ENCODE measurements at places on chromosomes 13 and 19.

DNA sequence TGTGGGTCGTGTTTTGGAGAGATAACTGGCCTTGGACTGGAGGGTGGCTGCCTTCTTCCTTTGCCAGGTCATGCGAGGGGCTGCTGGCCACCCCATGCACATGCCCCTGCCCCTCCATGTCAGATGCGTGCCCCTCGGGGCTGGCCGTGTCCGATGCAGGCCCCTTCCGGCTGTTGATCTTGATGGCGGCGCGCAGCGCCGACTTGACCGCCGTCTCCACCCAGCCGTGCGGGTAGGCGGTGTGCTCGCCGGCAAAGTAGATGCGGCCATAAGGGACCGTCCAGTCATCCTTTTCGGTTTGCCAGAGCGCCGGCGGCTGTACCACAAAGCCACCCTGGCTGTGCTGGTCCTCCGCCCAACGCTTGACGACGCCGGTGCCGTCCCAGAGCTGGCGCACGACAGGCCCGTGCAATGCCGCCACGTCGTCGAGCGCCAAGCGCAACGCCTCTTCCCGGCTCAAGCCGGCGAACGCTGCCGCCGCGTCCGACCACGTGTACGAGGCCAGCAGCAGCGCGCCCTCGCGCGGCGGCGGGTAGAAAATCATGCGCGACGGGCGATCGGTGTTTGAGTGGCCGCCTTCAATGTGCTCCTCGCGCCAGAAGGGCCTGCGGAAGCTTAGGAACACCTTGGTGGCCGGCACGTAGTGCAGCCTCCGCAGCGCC lies 6.9 kb downstream of the IL4I1 start:
- DNase-seq = peak; percentile 65

GRCh38 chr19:4115050-4115817 lies 8.7 kb downstream of the MAP2K2 start:
- no peak for DNase-seq

- DNase-seq = no peak
Observed at GRCh38 chr19:5165697-5166019, 175.0 kb downstream of the PTPRS start.

DNA sequence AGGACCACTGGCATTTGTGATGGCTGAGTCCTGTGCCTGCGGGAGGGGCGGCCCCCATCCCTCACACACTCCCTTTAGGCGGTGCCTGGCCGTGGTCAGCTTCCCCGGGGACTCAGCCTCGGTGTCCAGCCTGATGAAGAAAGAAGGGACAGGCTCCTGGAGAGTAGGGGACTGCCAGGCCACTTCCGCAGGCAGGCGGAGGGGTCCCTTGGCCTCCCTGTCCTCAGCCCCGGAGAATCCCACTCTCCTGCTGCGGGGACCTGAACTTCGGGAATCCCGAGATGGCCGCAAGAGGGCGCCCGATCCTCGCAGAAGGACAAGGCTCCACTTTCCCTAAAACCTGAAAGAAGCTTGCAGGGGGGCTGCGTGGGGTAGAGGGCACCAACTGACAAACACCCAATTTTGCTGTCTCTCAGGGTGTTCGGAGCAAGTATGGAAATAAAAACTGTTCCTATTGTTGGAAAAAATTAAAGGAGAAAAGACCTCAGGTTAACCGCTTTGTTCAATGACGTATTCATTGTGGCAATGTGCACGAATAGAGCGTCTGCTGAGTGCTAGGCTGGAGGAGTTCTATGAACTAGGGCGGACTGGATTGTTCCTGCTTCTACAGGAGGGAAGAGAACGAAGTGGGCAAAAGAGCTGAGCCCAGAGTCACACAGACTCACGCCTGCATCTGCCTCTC lies 297.3 kb downstream of the ZNF536 start:
- peak; percentile 2 for DNase-seq

DNA sequence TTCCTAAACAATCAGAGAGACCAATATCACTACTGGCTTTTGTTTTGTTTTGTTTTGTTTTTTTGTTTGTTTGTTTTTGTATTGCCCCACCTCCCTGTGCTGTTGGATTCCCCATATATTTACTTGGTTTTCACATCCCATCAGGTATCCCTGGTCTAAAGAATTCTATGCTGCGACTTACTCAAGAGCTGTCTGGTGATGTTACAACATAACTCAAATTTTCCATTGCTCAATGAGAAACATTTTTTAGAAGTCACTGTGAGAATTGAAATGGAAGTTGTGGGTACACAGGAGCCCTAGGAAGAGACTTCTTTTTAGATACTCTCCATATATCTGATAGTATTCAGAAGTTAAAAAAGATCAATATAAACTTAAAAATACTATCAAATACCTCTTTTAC lies 181.4 kb downstream of the KLF5 start:
- no peak for DNase-seq

DNA sequence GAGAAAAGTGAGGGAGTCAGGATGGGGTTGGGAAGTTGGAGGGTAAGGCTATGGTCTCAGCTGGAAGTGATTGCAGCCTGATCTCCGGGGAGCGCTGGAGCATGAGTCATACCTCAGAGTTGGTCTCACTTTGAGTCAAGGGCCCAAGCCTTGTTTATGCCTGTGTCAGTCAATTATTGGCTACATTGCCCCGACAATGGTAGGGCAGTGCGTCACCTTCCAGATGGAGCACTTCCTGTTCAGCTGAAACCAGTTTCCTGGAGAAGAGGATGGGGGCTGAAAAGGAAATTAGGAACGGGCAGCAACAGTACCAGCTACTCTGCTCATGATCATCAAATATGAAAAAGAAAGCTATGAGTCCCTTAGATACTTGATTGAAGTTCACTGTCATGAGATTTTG lies 60.4 kb downstream of the ADGRE1 start:
- no peak for DNase-seq

GRCh38 chr19:47699360-47699917 lies 13.8 kb upstream of the EHD2 start:
- DNase-seq = peak; percentile 31

- DNase-seq = no peak
Observed at GRCh38 chr19:3507371-3508120, 1.4 kb downstream of the FZR1 start.

- no peak for DNase-seq
Observed at GRCh38 chr13:30863231-30863630, 42.8 kb upstream of the MEDAG start.

DNA sequence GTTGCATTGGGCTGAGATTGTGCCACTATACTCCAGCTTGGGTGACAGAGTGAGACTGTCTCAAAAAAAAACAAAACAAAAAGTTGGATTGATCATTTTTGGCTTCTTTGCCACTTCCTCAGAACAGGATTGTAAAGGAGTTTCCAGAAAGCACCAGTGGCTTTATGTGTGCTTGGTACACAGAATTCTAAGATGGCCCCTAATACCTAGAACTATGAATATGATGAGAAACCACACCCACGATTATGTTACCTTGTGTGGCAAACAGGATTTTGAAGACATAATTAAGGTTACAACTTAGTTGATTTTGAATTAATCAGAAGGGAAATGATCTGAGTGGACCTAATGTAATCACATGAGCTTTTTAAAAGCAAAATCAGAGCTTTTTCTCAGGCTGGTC lies 26.5 kb downstream of the CEACAM1 start:
- DNase-seq = no peak

GRCh38 chr19:54040003-54040402 lies 23.7 kb downstream of the VSTM1 start:
- DNase-seq = no peak

DNA sequence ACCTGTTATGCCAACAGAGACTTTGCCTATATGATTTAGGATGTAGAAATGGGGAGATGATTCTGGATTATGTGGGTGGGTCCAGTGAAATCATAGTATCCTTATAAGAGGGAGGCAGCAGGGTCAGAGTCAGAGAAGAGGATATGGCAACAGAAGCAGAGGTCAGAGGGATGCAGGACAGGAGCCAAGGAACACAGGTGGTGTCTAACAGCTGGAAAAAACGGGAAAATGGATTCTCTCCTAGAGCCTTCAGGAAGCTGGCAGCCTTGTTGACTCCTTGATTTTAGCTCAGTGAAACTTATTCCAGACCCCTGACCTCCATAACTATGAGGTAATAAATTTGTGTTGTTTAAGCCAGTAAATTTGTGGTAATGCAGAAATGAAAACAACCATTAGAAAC lies 28.8 kb upstream of the OXGR1 start:
- no peak for DNase-seq

- no peak for DNase-seq
Observed at GRCh38 chr13:46858163-46858562, 38.7 kb downstream of the HTR2A start.

GRCh38 chr13:79904581-79904980 lies 423.6 kb downstream of the NDFIP2 start:
- no peak for DNase-seq

GRCh38 chr19:18932216-18932841 lies 8.7 kb downstream of the HOMER3 start:
- peak; percentile 79 for DNase-seq

- peak; percentile 41 for DNase-seq
Observed at GRCh38 chr13:79386125-79386826, 19.8 kb downstream of the RBM26 start.

- peak; percentile 62 for DNase-seq
Observed at GRCh38 chr13:109396266-109396665, 390.1 kb downstream of the IRS2 start.

- DNase-seq = no peak
Observed at GRCh38 chr13:24012648-24013047, 115.3 kb upstream of the C1QTNF9B start.

DNA sequence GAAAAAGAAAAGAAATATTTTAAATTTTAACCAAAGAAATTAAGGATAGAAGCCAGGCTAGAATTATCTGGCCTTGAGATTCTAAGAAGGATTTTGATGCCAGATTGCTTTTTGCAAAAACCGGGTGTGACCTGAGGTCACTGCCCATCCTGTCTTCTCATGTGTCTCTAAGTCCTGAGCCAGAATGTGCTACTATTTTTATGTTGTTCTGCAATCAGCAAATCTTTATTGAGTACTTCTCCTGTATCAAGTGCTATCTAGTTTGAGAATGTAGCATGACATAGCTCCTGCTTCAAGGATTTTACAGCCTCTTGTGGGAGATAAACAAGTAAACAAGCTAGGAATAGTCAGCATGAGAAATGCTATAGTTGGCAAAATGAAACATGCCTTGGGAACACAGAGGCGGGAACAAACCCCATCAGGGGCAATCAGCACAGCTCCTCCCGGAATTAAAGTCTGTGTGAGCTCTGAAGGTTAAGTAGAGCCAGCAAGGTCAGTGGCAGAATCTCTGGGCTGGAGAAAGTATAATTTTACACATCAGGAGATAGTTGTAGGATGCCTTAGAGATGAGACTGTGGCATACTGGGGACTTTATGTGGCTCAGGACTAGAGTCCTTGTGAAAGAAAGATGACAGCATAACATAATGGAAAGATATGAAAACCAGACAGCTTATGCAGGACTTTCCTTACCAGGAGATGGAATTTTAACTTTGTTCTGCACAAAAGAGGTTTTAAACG lies 899.5 kb upstream of the SLC10A2 start:
- DNase-seq = no peak

- DNase-seq = no peak
Observed at GRCh38 chr13:23039266-23039935, 141.4 kb upstream of the SGCG start.

DNA sequence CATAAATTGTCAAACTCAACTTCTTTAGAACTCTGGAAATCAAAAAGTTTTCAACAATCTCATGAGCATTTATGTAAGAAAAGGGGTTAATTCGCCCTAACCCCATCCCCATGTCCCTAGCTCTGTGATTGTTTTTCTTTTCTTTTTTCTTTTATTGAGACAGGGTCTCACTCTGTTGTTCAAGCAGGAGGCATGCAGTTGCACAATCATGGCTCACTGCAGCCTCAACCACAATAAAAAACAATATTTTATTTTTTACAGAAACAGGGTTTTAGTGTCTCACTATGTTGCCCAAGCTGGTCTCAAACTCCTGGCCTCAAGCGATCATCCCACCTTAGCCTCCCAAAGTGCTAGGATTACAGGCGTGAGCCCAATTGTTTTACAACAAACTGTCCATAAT lies 16.7 kb downstream of the VWA8 start:
- peak; percentile 60 for DNase-seq

GRCh38 chr13:113883314-113883811 lies 19.5 kb upstream of the GAS6 start:
- no peak for DNase-seq

DNA sequence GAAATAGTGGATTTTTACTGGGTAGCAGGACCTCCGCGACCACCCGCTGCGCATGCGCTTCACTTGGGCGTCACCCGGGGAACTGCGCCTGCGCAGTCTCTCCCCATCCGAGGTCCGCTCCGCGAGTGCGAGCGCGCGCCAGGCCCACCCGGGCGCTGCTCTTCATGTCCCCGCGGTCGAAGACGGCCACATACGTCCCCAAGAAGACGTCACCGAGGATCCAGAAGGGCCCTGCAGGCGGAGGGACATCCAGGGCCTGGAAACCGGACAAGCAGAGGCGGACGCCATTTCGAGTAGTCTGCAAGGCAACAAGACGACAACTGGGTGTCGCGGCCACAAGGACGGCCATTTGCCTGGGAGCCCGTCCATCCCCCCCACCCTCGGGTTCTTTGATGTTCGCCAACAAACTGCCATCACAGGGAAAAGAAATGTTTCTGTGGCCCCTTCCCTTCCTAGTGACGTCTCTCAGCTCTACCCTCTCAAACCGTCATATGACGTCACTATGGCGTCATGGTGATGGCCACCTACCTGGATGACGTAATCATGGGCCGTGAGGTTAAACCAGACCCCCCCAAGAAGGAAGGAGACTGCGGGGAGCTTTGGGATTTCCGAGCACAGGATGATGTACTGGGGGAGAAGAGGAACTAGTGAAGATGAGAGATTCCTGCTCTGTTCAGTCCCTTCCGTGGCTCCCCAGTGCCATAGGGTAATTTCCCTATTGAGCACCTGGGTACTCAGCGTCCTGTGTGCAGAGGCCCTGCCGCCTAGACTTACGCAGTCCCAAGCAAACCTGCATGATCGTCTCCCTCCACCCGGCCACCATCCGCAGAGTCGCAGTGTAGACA lies 6.7 kb downstream of the NAPSA start:
- peak; percentile 17 for DNase-seq

- no peak for DNase-seq
Observed at GRCh38 chr13:83221256-83221655, 661.0 kb downstream of the SLITRK1 start.

GRCh38 chr13:36282821-36283432 lies 14.7 kb downstream of the CCDC169 start:
- DNase-seq = peak; percentile 48

- peak; percentile 8 for DNase-seq
Observed at GRCh38 chr13:27476943-27477703, 26.8 kb upstream of the MTIF3 start.

DNA sequence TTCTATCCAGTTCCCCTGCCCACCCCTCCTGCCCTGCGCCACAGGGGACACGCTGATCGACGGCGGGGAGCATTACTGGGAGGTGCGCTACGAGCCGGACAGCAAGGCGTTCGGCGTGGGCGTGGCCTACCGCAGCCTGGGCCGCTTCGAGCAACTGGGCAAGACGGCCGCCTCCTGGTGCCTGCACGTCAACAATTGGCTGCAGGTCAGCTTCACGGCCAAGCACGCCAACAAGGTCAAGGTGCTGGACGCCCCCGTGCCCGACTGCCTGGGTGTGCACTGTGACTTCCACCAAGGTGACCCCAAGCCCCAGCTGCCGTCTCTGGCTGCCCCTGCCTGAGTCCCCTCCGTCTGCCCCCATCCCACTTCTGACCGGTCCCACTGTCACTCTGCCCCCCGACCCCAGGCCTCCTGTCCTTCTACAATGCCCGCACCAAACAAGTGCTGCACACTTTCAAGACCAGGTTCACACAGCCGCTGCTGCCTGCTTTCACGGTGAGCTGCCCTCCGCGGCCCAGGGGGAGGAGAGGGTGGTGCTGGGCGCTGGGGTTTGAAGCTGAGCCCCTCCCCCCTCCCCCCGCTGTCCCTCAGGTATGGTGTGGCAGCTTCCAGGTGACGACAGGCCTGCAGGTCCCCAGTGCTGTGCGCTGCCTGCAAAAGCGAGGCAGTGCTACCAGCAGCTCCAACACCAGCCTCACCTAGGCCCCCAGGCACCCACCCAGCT lies 15.5 kb downstream of the STAP2 start:
- no peak for DNase-seq
